ENCODE measurements at places on chromosomes 1 and 21.

DNA sequence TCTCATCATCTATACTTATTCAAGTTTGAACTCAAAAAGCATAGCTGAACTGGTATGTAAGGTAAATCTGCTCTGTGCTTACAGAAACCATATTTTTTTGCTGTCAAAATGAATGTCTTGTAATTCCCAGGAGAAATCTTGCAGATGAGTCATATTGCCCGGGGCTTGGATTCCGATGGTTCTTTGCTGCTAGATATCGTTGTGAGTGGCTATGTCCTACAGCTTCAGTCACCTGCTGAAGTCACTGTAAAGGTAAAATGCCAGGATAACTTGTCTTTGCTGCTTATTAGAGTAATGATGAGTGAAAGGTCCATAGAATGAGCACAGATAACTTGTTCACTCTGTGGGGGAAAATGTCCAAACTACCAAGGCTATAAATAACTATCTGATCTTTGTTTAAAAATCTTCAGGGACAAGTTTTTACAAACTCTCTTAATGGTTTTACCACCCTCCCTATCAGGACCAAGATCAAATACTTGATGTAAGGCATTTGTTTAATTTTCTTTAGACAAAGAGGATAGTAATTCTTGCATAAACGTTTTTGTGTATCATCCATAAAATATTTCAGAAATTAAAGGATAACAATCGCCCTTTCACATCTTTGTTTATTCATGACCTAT lies 222.3 kb downstream of the TPR start:
- DNase-seq = no peak

- DNase-seq = no peak
Observed at GRCh38 chr1:178397678-178398077, 99.1 kb downstream of the CLEC20A start.

DNA sequence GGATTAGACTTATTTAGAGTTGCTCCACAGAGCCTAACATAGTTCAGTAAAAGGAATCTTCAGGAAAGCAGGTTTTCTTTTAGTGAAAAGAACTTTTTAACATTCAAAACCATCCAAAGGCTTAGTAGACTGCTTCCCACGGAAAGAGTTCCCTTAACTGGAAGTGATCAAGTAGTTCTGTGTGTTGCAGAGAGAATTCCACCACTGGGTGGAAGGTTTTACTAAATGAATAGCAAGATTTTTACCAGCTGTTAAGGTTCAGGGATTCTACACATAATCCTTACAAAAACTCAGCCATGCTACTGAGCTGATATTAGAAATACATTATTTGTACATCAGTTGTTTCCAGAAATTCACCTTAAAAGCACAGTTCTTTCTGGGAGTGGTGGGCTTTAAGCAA lies 119.7 kb downstream of the GDAP2 start:
- no peak for DNase-seq

GRCh38 chr1:205748403-205749233 lies 1.4 kb downstream of the NUCKS1 start:
- DNase-seq = peak; percentile 5

DNA sequence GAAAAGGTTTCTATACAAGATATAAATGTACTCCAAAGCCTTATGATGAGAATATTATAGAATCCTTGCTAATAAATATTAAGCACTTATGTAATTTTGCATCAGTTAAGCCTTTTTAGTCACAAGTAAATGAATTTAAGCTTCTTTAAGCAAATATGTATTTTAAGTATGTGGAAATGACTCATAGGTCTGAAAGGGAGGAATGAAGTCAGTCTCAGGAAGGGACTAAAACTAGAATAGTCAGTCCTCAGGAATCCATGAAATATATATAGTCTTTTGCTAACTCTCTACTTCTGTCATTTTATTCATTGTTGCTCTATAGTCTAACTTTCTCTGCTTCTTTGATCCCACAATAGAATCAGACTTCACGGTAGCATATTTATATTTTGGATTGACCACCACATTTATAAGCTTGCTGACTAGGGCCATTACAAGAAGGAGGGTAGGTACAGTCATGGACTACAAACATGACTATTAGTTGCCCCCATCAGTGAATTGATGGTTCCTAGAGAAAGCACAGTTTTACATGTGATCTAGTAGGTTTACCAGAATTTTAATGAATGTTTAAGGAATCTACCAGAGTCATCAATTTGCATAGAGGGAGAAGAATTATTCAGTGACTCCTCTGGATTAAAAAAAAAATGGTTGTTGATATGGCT lies 20.2 kb upstream of the RABGGTB start:
- DNase-seq = no peak

GRCh38 chr1:165369255-165369848 lies 12.8 kb upstream of the LMX1A start:
- peak; percentile 29 for DNase-seq
